ENCODE measurements at places on chromosomes 16 and 17. TPM values are rescaled to one million over a fixed set of nuclear protein-coding genes. Genes with fewer than 3 reads are reported as not detected.

DNA sequence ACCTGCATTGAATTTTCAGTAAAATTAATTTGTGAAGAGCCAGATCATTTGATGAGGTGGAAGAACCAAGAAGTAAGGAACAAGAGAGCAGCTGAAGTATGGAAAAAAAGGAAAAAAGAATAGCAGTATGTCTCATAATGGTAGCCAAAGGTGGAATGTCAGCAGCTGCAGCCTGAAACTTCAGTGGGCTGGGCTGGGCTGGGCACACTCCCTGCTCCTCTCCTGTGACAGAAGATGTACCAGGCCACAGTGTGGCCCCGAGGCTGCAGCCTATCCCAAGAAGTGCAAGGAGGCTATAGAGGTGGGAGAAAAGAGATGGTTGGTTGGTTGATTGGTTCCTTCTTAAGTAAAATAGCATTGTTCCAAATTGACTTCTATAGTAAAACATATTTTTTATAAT is 84.5 kb downstream of the TNRC6C start:
- DNase-seq: no peak

The ATP1B2 gene
- 0.14 TPM for total RNA-seq

- peak; percentile 54 for DNase-seq
Measured at GRCh38 chr16:31473264-31473984, 1.5 kb downstream of the TGFB1I1 start.

The GLOD4 gene
- 83.2 TPM for total RNA-seq

The PTX4 gene
- total RNA-seq: not detected

DNA sequence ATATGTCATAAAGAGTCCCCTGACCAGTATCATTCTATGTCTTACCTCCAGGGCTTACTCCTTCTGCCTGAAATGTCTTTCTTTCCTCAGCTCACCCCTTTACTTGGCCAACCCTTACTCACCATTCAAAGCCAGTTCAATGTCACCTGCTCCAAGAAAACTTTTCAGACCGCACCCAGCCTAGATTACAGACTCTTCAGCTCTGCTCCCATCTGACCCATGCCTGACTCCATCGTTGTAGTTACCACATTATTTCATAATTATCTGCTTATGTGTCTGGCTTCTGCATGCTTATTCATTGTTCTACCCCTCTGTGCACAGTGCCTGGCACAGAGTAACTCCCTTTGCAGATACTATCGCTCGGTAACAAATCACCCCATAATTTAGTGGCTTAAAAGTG is 62.5 kb upstream of the TOB1 start:
- DNase-seq: no peak

DNA sequence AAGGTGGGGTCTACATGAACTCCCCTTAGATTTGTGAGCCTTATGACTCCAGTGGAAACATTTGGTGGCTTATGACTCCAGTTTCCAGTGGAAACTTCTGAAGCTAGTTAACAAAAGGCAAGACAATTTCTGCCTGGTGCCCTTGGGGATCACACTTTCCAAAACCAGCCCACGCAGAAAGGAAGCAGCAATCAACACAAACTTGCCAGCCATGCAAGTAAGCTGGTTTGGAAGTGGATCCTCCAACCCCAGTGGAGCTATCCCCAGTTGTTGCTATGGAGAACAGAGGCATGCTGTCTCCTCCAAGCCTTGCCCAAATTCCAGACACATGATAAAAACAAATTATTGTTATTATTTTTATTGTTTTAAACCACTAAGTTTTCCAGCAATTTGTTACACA is 130.9 kb downstream of the CDH11 start:
- no peak for DNase-seq

The ZNF19 gene
- 2.1 TPM for total RNA-seq

DNA sequence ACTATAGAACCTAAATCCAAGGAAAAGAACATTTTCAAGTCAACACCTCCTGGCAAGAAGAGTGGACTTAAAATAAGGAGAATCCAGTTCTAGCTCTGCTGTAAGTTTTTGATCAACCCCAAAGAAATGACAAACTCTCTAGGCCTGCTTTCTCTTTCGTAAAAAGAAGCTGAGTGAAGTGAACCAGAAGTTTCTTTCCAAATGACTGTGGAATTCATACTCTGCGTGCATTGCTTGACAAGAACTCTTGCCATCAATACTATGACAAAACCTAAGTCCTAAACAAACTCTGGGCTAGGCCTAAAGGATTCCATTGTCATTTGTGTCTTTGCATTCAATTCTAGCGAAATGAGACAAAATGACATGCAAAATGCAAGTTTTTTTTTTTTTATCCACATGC is 187.5 kb upstream of the SOX9 start:
- DNase-seq: no peak

The CLEC3A gene
- total RNA-seq: not detected

The ABCA6 gene
- not detected for total RNA-seq

GRCh38 chr16:72728516-72728915 is 319.4 kb downstream of the ZFHX3 start:
- no peak for DNase-seq

- no peak for DNase-seq
Measured at GRCh38 chr16:81826523-81826922, 47.4 kb downstream of the PLCG2 start.

DNA sequence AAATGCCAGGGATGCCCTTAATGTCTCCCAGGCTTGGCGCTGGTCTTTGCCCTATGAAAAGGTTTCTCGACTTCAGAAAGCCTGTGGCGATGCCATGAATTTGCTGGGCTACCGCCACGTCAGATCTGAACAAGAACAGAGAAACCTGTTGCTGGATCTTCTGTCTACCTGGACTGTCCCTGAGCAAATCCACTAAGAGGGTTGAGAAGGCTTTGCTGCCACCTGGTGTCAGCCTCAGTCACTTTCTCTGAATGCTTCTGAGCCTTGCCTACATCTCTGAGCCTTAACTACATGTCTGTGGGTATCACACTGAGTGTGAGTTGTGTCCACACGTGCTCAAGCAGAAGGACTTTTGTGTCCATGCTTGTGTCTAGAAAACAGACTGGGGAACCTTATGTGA is 11.4 kb downstream of the CHST4 start:
- DNase-seq: peak; percentile 79

The TMEM114 gene
- total RNA-seq: not detected

DNA sequence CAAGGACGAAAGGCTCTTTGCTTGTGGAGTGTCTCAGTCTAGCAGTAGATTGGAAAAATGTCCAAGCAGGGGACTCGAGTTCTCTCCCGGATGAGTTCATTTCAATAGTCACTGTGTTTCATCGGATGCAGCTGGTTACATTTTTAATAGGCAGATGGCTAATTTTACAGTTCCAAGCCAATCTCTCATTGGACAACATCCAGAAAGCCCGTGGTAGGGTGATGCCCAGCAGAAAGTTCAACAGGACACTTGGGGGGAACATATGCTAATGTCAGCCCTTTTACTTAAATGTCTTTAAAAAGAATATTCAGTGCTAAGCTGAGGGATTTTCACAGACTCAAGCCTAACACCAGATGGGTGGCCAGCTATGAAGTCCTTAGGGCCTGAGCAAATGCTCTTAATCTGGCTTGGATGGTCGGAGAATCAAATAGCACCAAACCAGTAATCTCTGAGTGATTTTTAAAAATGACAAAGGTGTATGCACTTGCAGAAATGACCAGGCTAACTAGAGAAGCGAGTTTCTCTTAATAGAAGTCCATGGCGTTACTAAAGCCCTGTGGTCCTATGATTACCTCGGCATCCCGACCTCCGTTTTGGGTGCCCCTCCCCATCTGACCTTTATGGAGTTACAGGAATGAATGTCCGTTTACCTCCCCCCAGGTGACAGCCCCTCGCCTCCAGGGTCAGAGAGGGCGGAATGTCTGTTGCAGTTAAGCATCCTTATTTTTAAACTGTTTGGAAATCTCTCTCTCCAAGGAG is 289.2 kb upstream of the SALL1 start:
- DNase-seq: no peak

GRCh38 chr17:8488901-8489300 is 53.2 kb downstream of the NDEL1 start:
- no peak for DNase-seq

DNA sequence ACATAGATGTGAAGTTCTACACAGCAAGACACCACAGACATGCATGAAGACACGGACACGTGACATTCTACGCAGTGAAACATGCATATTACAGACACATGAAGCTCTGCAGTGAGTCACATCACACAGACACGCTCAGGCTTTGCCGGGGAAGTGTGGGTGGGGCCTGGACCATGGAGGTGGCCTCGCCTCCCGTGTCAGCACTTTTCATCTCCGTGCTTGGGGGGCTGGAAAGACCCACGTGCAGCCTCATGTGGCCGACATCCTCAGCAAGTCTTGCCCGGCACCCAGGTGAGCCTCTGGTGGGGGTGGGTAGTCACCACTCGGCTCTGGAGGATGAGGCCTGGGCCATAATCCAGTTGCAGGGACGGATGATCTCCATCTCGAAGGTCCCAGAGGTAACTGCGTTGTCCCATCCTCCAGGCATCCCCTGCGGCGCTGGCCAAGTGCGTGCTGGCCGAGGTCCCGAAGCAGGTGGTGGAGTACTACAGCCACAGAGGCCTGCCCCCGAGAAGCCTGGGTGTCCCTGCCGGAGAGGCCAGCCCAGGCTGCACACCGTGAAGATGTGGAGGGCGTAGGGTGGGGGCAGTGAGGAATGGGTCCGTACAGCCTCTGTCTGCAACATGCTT is 17.3 kb upstream of the DPEP1 start:
- no peak for DNase-seq

- DNase-seq: no peak
Measured at GRCh38 chr17:37676115-37676925, 33.1 kb upstream of the DDX52 start.

The KRT14 gene
- total RNA-seq: not detected

DNA sequence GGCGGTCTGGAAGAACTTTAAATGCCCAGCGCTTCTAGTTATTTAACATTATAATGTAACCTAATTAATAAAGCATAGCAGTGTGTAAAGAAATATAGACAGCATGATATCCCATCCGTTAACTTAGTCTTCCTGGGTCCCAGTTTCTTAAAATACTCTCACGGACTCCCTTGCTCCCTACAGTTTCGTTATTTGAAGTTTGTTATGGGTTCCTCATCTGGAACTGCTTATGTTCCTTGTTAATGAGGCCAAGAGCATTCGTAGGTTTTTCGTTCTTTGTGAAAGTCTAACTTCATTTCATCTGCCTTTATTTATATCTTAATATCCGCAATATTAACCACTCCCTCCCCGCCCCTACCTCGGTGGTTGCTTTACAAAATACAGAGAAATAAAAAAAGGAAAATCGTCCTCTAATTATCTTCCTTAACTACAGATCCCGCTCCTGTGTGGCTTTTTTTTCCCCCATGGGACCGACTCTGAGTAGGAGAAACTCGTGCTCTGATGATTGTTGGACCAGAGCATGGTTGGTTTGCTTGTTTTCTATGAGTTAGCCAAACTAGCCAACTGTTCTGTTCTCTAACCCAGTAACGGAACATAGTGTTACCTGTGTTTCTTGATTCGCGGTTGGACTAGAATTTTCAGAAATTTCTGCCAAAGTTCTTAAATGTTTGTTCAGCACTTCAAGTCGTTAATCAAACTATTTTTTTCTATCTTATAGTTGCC is 863 bp downstream of the ADPRM start:
- peak; percentile 62 for DNase-seq

DNA sequence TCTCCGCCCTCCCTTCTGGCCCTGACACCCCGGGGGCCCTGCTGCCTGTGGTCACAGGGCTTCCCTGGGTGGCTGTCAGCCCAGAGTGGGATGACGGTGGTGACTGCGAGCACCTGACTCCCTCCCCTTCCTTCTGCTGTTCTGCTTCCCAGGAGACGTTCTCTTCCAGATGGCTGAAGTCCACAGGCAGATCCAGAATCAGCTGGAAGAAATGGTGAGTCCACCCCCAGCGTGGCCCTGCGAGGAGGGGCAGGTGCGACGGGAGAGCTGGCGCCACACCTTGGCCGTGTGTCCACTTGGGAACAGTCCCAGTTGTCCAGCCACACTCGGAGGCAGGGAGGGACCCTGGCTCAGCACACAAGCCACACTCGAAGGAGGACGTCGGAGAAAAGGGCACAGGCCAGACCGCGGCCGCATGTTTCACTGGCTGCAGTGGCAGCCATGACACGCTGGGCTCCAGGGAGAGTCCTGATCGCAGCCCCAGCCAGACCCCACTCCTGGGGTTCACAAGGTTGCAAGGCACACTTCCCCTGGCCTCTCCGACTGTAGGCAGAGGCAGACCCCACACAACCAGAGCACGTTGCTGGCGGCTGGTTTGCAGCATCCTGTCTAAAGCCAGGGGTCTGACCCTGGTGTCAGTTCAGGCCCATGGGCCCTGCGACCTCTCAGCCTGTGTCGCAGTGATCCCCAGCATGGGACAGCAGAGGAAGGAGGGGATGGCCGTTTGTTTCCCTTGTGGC is 49.9 kb downstream of the BAIAP2 start:
- no peak for DNase-seq

DNA sequence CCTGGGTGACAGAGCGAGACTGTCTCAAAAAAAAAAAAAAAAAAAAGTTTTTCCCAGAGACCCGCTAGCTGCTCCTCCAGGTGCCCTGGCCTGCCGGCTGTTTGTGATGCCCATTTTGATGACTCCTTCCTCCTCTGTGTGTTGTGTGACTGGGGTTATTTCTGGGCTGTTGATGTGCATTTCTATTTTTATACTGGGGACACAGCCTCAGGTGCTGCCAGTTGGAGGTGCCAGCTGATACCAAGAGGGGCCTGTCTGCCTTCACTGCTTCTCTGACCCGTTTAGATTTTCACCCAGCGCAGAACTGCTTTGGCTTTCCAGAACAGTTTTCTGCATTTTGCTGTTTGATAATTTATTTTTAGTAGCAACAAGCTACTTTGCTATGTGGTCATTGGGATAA is 6.7 kb downstream of the PLA2G15 start:
- no peak for DNase-seq
